ENCODE measurements at places on chromosomes 2 and 18.

DNA sequence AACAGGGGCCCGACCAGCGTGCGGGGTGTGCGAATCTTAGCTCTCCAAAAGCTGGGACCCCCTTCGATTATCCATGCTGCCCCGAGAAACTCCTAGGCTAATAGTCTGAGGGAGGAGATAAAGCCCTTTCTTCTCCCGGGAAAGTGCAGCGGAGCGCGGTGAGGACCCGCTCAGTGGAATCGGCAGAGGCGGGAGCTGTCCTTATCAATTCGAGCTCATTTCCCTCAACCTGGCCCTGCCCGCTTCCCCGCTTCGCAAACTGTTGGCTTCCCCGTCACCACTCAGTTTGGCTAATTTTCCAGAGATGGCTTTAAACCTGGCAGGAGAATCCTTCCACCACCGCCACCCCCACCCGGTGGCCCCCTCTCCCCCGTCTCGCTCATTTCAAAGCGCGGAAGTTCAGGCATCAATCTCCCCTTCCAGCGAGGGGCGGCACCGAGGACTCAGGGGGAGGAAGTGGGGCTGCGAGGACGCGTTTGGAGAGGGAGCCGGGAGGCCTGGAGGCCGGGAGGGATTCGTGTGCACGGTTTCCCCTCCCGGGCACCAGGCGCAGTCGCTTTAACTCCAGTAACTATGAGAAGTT is 1.6 kb downstream of the KLHL14 start:
- DNase-seq, result no peak

GRCh38 chr18:8139127-8139527 is 470.1 kb upstream of the RAB12 start:
- DNase-seq, result no peak

GRCh38 chr2:156457523-156458517 is 21.6 kb downstream of the GPD2 start:
- DNase-seq, result no peak

GRCh38 chr2:240701736-240702639 is 10.3 kb downstream of the AQP12A start:
- DNase-seq, result no peak

- DNase-seq, result no peak
Observed at GRCh38 chr2:194765723-194766122, 891.3 kb upstream of the SLC39A10 start.

- no peak for DNase-seq
Observed at GRCh38 chr2:101386599-101387150, 628 bp downstream of the CREG2 start.

- no peak for DNase-seq
Observed at GRCh38 chr2:168684921-168685599, 117.4 kb upstream of the NOSTRIN start.

Data from activated T-cell treated with anti-CD3 and anti-CD28 coated beads, Interleukin-2, amount 50 U/mL, for 1 hour (primary cell).